ENCODE measurements at places on chromosomes 4 and X.

GRCh38 chrX:4935401-4935800, 1222.0 kb upstream of the PRKX start:
- DNase-seq = no peak
- H3K27me3 ChIP-seq = no peaks in the 10 kb centered on the region
- no peaks in the 10 kb centered on the region for H3K36me3 ChIP-seq
- no peak overlapping the region for H3K4me3 ChIP-seq
- H3K4me1 ChIP-seq = no peaks in the 10 kb centered on the region

- H3K36me3 ChIP-seq = no peaks in the 10 kb centered on the region
- no peak overlapping the region for H3K4me3 ChIP-seq
- H3K4me1 ChIP-seq = no peaks in the 10 kb centered on the region
- no peak overlapping the region for H3K27ac ChIP-seq
- no peaks in the 10 kb centered on the region for H3K27me3 ChIP-seq
These were observed 236.6 kb downstream of the LDB2 start for GRCh38 chr4:16661813-16662212.

- DNase-seq = no peak
- H3K27me3 ChIP-seq = no peaks in the 10 kb centered on the region
- H3K4me3 ChIP-seq = no peak overlapping the region
These were observed 56.2 kb upstream of the PJA1 start for GRCh38 chrX:69221239-69222102.

- DNase-seq = no peak
- H3K27ac ChIP-seq = no peak overlapping the region
- H3K4me1 ChIP-seq = no peaks in the 10 kb centered on the region
- H3K36me3 ChIP-seq = no peaks in the 10 kb centered on the region
- H3K27me3 ChIP-seq = no peaks in the 10 kb centered on the region
These were observed 213.6 kb upstream of the NRK start for GRCh38 chrX:105608745-105609144.

DNA sequence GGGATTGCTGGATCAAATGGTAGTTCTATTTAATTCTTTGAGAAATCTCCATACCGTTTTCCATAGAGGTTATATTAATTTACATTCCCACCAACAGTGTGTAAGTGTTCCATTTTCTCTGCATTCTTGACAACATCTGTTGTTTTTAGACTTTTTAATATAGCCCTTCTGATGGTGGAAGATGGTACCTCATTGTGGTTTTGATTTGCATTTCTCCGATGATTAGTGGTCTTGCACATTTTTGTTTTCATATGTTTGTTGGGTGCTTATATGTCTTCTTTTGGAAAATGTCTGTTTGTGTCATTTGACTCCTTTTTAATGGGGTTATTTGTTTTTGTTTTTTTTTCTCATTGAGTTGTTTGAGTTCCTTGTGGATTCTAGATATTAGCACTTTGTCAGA, 75.3 kb upstream of the PUDP start:
- no peaks in the 10 kb centered on the region for H3K4me1 ChIP-seq
- H3K27me3 ChIP-seq = no peaks in the 10 kb centered on the region
- no peak overlapping the region for H3K4me3 ChIP-seq
- no peak overlapping the region for H3K27ac ChIP-seq

GRCh38 chr4:142741995-142742394, 104.1 kb downstream of the INPP4B start:
- no peak overlapping the region for H3K4me3 ChIP-seq
- H3K27me3 ChIP-seq = no peaks in the 10 kb centered on the region
- DNase-seq = no peak
- no peaks in the 10 kb centered on the region for H3K36me3 ChIP-seq

- DNase-seq = no peak
- H3K4me1 ChIP-seq = no peaks in the 10 kb centered on the region
These were observed 35.8 kb upstream of the PGRMC2 start for GRCh38 chr4:128323401-128323800.

DNA sequence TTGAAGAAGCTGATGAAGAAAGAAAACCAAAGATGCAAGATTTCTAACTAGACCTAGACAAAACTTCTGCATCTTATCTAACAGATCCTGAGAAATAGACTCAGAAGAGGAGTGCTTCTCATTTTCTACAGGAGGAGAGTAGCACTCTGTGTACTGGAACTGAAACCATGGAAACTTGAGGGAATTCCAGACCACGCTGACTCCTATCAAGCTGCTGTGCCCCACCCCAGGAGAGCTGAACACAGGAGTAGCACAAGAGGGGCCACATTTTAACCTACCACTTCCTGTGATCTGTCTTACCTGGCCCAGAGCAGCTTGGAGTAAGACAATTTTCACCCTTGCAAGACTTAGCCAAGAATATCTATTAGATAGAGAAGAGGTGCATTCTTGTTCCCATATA, 248.9 kb downstream of the SCFD2 start:
- peak; percentile 19 for DNase-seq
- H3K27ac ChIP-seq = peak overlapping the region; percentile 13
- H3K4me3 ChIP-seq = no peak overlapping the region

GRCh38 chrX:78747971-78748370, 451 bp downstream of the LPAR4 start:
- no peaks in the 10 kb centered on the region for H3K36me3 ChIP-seq
- no peak overlapping the region for H3K4me3 ChIP-seq
- no peak overlapping the region for H3K27ac ChIP-seq
- no peaks in the 10 kb centered on the region for H3K4me1 ChIP-seq
- no peak for DNase-seq
- no peaks in the 10 kb centered on the region for H3K27me3 ChIP-seq

DNA sequence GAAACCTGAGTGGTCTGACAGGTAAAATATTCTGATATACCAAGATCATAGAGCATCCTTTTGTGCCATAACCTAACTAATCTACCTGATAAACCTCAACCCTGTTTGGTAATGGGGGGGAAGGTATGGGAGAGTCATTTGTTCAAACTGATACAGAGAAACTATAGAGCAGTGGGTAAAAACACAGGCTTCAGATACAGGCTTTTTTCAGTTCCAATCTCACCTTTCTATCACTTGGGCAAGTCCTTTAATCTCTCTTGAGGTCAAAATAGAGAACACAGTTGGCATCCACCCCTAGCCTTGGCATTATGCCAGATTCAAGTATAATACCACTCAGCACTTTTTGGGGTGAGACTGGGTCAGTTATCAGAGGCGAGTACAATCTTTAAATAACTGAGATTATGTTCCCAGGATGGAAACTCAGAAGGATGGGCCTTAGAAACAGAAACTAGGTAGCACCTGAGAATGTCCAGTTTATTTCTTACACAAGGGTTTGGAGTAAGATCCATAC, 880 bp upstream of the ETDC start:
- H3K27me3 ChIP-seq = no peaks in the 10 kb centered on the region
- no peak for DNase-seq
- no peak overlapping the region for H3K27ac ChIP-seq
- no peak overlapping the region for H3K4me3 ChIP-seq

- no peaks in the 10 kb centered on the region for H3K36me3 ChIP-seq
- no peaks in the 10 kb centered on the region for H3K27me3 ChIP-seq
- H3K4me1 ChIP-seq = no peaks in the 10 kb centered on the region
- H3K27ac ChIP-seq = no peak overlapping the region
These were observed 130.8 kb downstream of the BANK1 start for GRCh38 chr4:101921370-101921769.

- DNase-seq = no peak
- H3K27me3 ChIP-seq = no peaks in the 10 kb centered on the region
- H3K4me1 ChIP-seq = no peaks in the 10 kb centered on the region
- H3K27ac ChIP-seq = no peak overlapping the region
These were observed 260.1 kb downstream of the BCOR start for GRCh38 chrX:39837688-39838087.

GRCh38 chr4:122360754-122361153, 18.1 kb upstream of the ADAD1 start:
- H3K27me3 ChIP-seq = no peaks in the 10 kb centered on the region
- no peaks in the 10 kb centered on the region for H3K4me1 ChIP-seq
- H3K4me3 ChIP-seq = no peak overlapping the region

DNA sequence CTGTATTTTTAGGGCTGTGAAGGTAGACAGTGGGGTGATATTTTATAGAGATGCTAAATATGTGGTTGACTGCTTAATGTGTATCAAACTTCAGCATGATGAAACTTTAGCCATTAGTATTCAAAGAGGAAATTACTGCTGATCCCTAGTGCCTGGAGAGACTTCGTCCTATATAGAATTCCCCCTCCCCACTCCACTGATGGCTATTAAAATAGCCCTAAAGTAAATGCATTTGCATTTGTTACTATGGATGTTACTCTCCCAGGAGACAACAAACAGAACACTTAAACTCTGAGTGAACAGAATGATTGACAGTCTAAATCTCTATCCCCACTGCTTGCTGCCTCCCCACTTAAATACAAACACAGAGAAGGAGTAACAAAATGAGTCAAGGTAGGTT, 39.1 kb downstream of the ADGRL3 start:
- DNase-seq = no peak

DNA sequence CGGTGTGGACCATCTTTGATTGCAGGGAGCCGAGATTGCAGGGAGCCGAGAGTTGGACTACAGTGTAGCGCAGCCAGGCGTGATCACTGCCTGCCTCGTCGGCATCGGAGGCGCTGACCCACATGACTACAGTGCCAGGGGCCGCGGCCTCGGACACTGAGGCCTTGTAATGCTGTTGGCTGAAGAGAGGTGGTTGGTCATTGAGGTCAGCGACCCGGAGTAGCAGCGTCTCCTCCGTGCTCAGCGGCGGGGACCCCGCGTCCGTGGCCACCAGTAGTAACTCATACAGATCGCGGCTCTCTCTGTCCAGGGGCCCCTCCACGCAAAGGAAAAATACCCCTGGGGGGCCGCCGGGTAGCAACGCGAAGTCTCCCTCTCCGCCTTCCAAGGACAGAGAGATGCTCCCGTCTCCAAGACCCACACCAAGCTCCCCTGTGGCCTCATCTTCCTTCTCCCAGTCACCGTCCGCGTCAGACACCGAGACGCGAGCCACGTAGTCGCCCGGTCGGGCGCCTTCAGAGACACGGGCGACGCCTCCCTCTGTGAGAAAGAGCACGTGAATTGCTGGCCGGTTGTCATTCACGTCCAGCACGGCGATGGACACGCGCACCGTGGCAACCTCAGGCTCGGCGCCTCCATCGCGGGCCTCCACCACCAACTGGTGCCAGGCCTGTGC, 1.9 kb downstream of the DCHS2 start:
- H3K27me3 ChIP-seq = peaks cover 71% of the 10 kb centered on the region
- H3K4me3 ChIP-seq = no peak overlapping the region
- H3K4me1 ChIP-seq = no peaks in the 10 kb centered on the region
- H3K36me3 ChIP-seq = no peaks in the 10 kb centered on the region

DNA sequence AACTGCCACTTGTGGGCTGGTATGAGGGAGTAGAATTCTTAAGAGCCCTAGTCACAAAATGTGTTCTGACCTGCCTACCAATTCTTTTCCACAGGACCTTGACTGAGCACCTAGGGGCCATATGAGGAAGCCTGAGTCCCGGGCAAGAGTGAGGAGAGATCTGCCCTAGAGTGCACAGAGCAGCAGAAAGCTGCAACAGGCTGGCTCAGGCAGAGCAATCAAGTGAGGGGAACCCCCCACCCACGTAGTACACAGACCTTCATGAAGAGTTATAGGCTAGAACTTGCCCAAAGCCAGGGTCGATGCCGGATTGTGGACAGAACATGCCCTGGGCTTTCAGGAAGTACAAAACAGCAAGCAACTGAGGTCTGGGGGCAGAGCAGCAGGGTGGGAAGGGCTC, 117.0 kb downstream of the SPOCK3 start:
- no peak overlapping the region for H3K27ac ChIP-seq
- DNase-seq = no peak
- no peaks in the 10 kb centered on the region for H3K4me1 ChIP-seq

GRCh38 chr4:175540732-175541131, 271.3 kb downstream of the GPM6A start:
- H3K27ac ChIP-seq = no peak overlapping the region
- H3K27me3 ChIP-seq = no peaks in the 10 kb centered on the region
- no peaks in the 10 kb centered on the region for H3K36me3 ChIP-seq
- DNase-seq = no peak

DNA sequence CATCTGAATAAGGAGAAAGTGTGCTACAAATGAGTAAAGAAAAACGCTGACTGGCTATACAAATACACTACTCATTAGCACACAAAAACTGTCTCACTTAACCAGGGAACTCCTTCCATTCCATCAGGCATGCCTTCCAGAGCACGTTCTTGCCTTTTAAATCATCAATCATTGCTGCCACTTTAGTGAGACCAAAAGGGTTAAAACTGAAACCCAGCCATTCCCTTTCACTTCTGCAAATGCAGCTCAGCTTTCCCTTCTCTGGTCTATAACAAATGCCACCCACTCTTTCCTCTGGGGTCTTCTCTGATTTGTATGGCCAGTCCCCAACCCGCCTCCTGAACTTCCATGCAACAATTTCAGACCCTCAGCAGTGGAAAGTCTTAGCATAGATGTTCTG, 231.5 kb downstream of the TRIML1 start:
- H3K4me3 ChIP-seq = no peak overlapping the region
- H3K27me3 ChIP-seq = no peaks in the 10 kb centered on the region
- DNase-seq = no peak
- no peaks in the 10 kb centered on the region for H3K4me1 ChIP-seq
- H3K36me3 ChIP-seq = no peaks in the 10 kb centered on the region
- no peak overlapping the region for H3K27ac ChIP-seq
